ENCODE measurements at places on chromosomes 2 and 18.

GRCh38 chr2:216015722-216016464, 2.5 kb upstream of the MREG start:
- DNase-seq: peak; percentile 10

- DNase-seq: no peak
Measured at GRCh38 chr18:3248658-3249359, 1.2 kb downstream of the MYL12A start.

DNA sequence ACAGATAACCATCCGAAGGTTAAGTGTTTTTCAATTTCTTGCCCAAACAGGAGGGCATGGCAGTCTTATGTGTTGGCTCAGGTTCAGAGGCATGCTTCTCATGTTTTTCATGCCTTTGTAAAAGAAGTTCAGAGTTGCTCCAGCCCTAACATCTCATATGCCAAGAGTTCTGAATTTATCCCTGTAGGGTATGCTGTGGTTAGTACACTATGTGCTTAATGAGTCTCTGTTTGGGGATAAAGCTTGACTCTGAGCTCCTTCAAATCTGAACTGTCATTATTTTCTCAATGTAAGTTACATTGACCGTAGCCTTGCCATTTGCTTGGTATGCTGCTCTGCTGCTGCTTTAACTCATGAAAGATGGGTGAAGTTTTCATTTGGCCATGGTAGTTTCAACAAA, 67.9 kb upstream of the PNPT1 start:
- DNase-seq: no peak

DNA sequence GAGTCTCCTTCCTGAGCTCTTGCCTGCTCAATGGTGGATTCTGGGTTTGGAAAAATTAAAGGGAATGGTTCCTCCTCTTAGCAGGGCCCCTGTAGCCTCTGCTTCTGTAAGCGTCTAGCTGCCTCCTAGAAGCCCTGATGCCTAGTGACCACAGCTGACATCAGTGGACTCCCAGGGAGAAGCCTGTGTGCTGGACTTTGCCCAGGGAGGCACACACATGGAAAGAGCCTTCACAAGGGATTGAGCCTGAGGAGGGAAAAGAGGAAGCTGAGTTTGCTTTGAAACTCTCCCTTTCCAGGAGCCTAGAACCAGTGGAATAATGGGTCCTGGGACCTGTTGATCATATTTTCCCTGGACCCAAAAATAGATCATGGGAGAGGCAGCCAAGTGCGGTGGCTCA, 1.4 kb upstream of the CFAP65 start:
- no peak for DNase-seq

DNA sequence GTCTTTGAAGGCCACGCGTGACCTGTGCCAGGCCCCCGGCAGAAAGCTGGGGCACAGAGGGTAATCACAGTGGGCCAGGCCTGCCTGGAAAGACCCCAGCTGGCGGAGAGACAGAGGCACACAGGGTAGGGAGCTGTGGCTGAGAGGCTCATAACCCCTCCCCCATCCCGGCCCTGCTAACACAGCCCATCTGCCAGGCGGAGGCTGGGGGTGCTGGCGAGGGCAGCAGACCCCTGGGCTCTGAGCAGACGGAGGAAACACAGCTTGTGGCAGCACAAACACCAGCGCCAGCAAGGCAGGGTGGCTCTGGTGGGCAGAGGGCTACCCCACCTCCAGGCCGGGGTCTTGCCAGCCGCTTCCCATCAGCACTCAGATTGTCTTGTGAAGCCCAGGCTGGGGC, 19.0 kb downstream of the HS6ST1 start:
- DNase-seq: no peak

DNA sequence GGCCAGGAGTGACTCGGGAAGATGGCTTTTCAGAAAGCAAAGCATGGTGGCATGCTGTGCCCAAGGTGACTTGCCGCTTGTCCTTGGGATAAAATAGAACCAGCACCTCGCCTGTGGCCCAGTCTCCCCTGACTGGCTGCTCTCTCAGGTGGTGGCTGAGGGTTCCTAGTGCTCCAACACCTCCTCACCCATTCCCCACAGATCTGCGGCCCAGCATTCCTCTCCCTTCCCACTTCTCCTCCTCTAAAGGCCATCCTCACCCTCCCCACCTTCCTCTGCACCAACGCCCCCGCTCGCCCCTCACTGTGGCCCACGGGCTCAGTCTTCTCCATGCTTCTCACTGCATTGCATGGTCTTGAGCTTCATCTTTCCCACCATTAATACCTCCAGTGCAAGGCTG, 132.4 kb downstream of the PXDN start:
- no peak for DNase-seq

- peak; percentile 64 for DNase-seq
Measured at GRCh38 chr2:18149660-18150246, 271.3 kb downstream of the KCNS3 start.

- no peak for DNase-seq
Measured at GRCh38 chr2:69464575-69464974, 27.3 kb upstream of the NFU1 start.

DNA sequence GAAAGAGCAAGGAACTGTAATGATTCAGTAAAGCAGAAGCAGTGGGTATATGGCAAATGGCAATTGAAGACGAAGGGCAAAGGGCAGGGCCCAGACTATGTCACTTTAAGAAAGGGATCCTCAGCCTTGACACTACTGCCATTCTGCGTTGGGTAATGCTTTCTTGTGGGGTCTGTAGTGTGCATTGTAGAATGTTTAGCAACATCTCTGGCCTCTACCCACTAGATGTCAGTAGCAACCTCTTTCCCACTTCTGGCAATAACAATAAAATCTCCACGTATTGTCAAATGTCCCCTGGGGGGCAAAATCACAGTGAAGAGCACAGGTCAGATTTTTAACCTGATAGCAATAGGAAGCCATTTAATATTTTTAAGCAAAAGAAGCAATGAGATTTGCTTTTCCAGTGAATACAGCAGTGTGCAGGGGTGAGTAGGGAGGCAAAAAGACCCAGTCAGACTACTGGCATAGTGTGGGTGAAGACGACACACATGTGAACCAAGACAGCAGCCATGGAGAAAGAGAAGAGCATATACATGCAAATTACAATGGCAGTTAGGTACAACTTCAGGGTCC, 209.5 kb downstream of the DYM start:
- peak; percentile 64 for DNase-seq
